ENCODE measurements at places on chromosomes 5 and 9.

DNA sequence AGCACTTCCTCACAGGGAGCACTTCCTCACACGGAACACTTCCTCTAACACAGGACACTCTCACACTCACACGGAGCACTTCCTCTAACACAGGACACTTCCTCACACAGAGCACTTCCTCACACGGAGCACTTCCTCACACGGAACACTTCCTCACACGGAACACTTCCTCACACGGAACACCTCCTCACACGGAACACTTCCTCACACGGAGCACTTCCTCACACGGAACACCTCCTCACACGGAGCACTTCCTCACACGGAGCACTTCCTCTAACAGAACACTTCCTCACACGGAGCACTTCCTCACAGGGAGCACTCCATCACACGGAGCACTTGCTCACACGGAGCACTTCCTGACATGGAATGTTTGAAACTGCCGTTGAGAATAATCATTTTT, 13.4 kb downstream of the POMT1 start:
- DNase-seq: no peak

DNA sequence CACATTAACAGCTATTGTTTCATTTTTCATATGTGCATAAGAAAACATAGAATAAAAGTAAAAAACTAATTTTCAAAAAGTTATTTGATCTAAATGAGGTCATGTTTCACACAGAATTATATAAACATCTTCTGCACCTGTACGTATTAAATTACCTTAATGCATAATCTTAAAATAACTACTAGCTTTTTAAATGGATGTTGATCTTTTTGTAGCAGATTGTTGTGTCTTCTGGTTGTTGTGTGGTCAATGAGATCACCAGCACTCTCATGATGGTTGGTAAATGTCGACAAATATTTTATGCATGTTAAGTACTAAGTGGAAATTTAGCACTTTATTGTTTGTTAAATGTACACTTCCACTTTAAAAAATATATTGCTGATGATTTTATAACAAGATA, 162.0 kb downstream of the AP3B1 start:
- no peak for DNase-seq

- DNase-seq: no peak
Observed at GRCh38 chr5:64144425-64145215, 21.0 kb upstream of the RNF180 start.

DNA sequence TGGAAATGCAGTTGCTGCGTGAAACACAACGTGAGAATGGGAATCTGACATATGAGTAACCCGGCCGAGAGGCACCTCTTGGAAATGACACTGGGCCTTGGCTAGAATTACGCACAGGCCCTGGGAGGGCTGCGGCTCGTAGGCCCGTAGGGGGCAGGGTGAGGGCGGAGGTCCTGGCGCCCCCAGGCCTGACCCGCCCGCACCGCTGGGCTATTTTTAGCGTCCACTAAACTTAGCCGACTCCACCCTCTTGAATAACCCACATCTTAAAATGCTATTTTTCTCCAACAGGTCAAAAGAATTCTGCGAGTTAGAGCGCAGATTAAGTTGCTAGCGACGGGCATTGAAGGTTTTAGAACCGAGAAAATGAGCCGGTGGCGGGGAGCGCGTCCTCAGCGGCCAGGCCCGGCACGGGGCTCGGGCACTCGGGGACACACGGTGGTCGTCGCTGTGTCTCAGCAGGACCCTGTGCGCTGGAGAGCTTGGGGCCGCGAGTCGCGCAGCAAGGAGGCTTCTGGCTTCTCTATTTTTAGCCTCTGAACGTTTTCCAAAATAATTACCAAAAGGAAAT, 168.5 kb downstream of the AUH start:
- DNase-seq: peak; percentile 78

DNA sequence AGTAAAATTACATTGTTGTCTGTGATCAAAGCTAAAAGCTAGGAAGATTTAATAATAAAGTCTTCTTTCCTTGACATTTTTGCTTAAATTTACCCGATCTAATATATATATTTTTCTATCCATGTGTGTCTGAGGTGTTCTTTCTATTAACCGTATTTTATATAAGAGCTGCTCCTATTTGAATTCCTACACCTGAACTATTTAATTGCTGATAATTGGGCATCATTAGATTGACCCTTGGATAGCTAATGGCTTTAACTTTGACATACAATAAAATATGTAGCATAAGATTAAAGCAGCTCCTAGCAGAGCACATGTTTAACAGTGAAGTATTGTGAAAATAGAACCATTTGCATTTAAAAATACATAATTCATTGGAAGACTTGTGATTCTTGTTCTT, 792.7 kb downstream of the MAT2B start:
- DNase-seq: no peak

DNA sequence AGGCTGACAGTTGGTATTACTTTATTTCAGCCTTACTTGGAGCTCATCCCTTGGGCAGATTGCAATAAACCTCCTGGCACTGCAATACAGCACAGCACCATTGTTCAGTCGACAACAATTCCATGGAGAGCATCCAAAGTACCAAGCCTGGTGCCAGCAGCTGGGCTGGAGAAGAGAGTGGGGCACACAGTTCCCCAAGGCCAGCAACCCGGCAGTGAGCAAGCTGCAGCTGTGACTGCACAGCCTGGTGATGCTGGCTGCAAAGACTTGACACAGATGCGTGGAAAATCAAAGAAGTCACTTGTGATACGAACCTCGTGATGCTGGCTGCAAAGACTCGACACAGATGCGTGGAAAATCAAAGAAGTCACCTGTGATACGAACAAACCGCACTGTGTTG, 125.4 kb downstream of the ATPSCKMT start:
- DNase-seq: no peak

DNA sequence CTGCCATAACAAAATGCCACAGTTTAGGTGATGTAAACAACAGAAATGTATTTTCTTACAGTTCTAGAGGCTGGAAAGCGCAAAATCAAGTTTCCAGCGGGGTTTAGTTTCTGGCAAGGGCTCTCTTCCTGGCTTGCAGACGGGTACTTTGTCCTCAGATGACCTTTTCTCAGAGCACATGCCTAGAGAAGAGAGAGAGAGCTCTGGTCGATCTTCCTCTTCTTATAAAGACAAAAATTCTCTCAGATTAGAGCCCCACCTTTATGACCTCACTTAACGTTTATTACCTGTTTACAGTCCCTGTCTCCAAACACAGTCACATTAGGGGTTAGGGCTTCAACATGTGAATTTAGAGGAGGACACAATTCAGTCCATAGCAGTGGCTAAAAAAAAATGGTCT, 119.7 kb downstream of the CETN3 start:
- DNase-seq: no peak

DNA sequence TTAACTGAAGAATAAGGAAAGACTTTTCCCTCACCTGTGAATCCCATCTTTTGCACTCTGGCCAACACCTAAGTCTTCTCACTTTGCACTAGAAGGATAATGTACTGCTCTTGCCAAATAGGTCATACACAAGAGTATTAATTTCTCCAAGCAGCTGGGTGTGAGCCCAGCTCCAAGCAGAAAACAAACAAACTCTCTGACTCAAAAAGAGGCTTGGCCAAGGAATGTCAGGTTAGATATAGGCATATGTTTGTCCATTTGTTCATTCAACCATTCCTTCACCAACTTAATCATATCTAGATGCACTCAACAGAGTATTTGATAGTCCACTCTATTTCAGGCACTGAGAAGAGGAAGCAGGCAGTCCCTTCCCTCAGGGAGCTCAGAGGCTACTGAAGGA, 84.4 kb downstream of the HTR4 start:
- DNase-seq: no peak

All from activated CD4-positive, alpha-beta T cell treated with anti-CD3 and anti-CD28 coated beads for 4 hours (primary cell).